Pancreas (tissue), 10 donors: ENCODE measurements at places on chromosomes 12 and 14. TPM values are rescaled to one million over a fixed set of nuclear protein-coding genes. Genes with fewer than 3 reads are reported as not detected.

- no peaks in the 10 kb centered on the region for H3K36me3 ChIP-seq
- H3K27me3 ChIP-seq: no peaks in the 10 kb centered on the region
- no peak for DNase-seq
- no peaks in the 10 kb centered on the region for H3K4me1 ChIP-seq
- no peak overlapping the region for H3K27ac ChIP-seq
These were observed 32.0 kb downstream of the ARF6 start for GRCh38 chr14:49924852-49925251.

- H3K27me3 ChIP-seq: no peaks in the 10 kb centered on the region
- DNase-seq: no peak
- H3K27ac ChIP-seq: no peak overlapping the region
- no peak overlapping the region for H3K4me3 ChIP-seq
- H3K36me3 ChIP-seq: no peaks in the 10 kb centered on the region
These were observed 35.7 kb upstream of the PNMA1 start for GRCh38 chr14:73749706-73750530.

DNA sequence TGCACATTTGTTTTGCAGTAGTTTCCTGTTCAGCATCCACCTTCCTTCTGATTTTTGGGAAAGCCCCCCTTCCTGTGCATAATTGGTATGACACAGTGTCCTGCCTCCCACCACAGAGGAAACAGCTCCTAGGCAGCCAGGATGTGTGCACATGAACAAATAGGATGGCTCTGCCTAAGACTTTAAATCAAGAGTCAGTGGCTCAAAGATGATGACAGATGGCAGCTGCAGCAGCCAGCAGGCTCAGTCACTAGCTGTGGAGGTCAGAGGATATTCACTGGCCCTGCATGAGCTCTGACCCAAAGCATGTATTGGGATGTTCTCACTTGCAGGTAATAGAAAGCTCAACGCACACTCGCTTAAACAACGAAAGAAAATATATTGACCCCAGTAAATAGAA lies 90.3 kb downstream of the KCNK10 start:
- H3K27ac ChIP-seq: no peak overlapping the region
- no peaks in the 10 kb centered on the region for H3K4me1 ChIP-seq
- H3K4me3 ChIP-seq: no peak overlapping the region
- no peak for DNase-seq
- H3K27me3 ChIP-seq: no peaks in the 10 kb centered on the region

DNA sequence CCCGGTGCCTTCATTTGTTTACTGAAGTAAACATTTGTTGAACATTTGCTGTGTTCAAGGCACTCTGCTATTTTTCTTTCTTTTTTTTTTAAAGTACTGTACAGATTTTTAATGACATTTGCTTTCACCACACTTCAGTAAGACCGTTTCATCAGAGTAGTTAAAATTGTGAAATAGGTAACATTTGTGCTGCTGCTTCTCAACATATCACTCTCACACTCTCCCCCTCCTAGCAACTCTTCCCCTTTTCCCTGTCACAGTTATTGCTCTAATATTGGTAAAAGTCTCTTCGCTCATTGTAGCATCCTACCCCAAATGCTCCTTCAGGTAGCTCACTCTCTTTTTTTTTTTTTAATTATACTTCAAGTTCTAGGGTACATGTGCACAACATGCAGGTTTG lies 49.6 kb downstream of the SRGAP1 start:
- peaks cover 24% of the 10 kb centered on the region for H3K4me1 ChIP-seq
- H3K27me3 ChIP-seq: no peaks in the 10 kb centered on the region
- DNase-seq: no peak
- H3K27ac ChIP-seq: no peak overlapping the region

GRCh38 chr14:64877846-64878245 lies 1.9 kb downstream of the SPTB start:
- no peak overlapping the region for H3K27ac ChIP-seq
- H3K4me1 ChIP-seq: no peaks in the 10 kb centered on the region
- no peak overlapping the region for H3K4me3 ChIP-seq
- no peaks in the 10 kb centered on the region for H3K36me3 ChIP-seq
- no peaks in the 10 kb centered on the region for H3K27me3 ChIP-seq

DNA sequence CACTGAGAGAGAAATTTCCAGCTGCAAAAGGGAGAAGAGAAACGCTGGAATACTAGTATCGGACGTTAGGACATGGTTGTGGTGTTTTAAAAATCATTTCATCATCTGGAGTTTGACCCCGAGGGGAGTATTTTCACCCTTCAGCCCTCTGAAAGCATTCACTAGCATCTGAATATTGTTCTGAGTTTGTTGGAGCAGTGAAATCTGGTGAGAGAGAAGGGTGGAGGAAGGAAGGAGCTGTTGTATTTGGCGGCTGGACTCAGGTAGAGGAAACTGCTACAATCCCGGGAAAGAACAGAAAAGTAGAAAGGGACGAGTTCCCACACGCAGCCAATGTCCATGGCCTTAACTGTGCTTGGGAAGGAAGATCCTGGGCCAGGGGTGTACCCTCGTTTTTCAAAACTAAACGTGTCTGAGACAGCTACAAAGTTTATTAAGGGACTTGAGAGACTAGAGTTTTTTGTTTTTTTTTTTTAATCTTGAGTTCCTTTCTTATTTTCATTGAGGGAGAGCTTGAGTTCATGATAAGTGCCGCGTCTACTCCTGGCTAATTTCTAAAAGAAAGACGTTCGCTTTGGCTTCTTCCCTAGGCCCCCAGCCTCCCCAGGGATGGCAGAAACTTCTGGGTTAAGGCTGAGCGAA lies 896 bp upstream of the CDKN1B start:
- no peaks in the 10 kb centered on the region for H3K36me3 ChIP-seq
- H3K27me3 ChIP-seq: no peaks in the 10 kb centered on the region
- peak overlapping the region; percentile 100 for H3K27ac ChIP-seq
- H3K4me3 ChIP-seq: peak overlapping the region; percentile 84

DNA sequence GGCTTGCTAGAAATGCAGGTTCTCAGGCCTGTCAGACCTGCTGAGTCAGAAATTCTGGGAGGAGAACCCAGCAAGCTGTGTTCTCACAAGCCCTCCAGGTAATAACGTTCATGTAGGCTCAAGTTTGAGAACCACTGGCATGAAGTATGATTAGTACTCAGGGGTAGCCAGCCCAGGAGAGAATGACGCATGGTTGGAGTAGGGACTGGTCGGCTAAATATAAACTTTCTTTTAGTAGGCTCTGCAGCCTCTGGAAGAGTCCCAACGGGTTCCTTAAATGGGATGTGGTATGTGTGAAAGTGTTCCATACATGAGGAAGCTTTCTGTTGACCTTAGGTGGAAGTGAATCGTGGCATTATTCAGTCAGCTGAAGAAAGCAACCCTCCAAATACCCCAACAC lies 209.3 kb downstream of the SLC41A2 start:
- H3K4me1 ChIP-seq: no peaks in the 10 kb centered on the region
- no peak overlapping the region for H3K27ac ChIP-seq
- no peak overlapping the region for H3K4me3 ChIP-seq
- no peaks in the 10 kb centered on the region for H3K36me3 ChIP-seq
- DNase-seq: no peak

DNA sequence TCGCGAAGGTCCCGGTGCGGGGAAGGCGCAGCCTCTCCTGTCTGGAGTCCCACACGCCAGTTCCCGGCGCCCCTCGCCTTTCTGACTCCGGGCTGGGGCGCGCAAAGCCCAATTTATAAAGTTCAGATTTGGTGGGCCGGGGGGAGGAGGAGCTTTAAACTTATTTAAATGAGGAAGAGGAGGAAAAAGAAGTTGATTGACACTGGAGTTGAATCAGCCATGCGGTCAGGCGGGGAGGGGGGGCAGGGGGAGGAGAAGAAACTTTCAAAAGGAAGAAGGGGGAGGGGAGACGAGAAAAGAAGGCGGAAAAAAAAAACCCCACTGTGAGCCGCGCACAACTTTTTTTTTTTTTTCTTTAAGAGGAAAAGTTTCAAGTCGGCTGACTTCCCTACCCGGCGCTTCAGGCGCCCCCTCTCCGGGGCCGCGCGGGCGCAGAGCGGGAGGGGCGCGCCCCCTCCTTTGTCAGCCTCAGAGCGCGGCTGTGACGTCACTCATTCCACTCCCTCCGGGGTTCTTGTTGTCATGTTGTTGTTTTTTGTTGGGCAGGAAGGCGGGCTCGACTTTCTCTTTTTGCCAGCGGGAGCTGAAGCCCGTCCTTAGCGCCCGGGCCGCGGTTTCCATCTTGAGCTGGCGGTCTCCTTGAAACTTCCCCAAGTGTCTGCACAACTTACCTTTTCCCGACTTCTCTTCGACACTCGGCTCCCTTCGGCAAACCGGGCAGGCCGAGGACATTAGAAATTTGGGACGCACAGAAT lies at the start of gene ZFP36L1:
Gene ZFP36L1 (minus strand): TSS at position 89 of the 755 bp plus-strand sequence. CDS start 129 bp downstream, outside the sequence.
- H3K4me1 ChIP-seq: peaks cover 4% of the 10 kb centered on the region
- peak within 1 kb of the TSS; percentile 99 for H3K27ac ChIP-seq
- no peaks in the 10 kb centered on the region for H3K27me3 ChIP-seq
- peak; percentile 94 for DNase-seq
- H3K4me3 ChIP-seq: peak within 1 kb of the TSS; percentile 76

DNA sequence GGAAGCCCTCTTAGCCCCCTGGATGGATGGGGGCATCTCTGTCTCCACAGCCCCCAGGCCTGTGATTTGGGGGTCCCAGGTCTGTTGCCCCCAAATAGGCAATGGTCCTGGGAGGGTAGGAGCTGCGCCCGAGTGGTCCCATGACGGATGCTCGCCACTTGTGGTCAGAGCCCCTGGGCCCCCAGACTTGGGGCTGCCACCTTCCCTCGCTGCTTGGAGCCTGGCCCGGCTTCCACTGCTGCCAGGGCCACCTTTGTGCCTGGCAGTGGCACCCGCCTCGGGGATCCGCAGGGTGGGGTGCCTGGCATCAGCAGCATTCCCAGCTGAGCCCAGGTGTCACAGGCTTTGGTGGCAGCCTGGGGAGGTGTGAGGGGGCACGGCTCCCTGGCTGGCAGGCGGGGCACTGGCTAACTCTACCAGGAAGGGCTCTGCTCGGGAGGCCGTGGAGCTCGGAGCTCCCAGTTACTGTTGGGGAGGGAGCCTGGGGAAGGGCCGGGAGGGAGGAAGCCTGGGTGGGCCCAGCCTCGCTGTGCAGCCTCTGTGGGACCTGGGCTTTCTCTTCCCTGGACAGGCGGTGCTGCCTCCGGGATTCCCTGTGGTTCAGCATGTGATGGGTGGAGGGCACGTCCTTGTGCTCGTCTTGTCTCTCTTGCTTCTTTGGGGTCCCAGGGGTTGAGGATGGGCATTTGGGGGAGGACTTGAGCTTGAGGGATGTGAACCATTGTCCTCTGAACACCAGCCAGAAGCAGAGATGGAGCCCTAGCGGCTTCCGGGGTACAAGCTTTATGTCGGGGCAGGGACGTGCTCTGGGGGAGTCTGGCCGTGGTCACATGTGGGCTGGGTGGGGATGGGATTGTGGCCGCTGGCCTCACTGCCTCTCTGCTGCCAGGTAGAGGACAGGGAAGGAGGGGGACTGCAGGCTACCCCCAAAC lies 5.4 kb downstream of the KIF26A start:
- no peak overlapping the region for H3K27ac ChIP-seq
- H3K4me1 ChIP-seq: no peaks in the 10 kb centered on the region
- no peak overlapping the region for H3K4me3 ChIP-seq
- DNase-seq: peak; percentile 28

GRCh38 chr12:121295116-121295745 lies 1.3 kb downstream of the CAMKK2 start:
- no peak overlapping the region for H3K27ac ChIP-seq
- no peaks in the 10 kb centered on the region for H3K36me3 ChIP-seq
- H3K4me1 ChIP-seq: peaks cover 13% of the 10 kb centered on the region
- no peaks in the 10 kb centered on the region for H3K27me3 ChIP-seq
- H3K4me3 ChIP-seq: peak overlapping the region; percentile 99
- no peak for DNase-seq

DNA sequence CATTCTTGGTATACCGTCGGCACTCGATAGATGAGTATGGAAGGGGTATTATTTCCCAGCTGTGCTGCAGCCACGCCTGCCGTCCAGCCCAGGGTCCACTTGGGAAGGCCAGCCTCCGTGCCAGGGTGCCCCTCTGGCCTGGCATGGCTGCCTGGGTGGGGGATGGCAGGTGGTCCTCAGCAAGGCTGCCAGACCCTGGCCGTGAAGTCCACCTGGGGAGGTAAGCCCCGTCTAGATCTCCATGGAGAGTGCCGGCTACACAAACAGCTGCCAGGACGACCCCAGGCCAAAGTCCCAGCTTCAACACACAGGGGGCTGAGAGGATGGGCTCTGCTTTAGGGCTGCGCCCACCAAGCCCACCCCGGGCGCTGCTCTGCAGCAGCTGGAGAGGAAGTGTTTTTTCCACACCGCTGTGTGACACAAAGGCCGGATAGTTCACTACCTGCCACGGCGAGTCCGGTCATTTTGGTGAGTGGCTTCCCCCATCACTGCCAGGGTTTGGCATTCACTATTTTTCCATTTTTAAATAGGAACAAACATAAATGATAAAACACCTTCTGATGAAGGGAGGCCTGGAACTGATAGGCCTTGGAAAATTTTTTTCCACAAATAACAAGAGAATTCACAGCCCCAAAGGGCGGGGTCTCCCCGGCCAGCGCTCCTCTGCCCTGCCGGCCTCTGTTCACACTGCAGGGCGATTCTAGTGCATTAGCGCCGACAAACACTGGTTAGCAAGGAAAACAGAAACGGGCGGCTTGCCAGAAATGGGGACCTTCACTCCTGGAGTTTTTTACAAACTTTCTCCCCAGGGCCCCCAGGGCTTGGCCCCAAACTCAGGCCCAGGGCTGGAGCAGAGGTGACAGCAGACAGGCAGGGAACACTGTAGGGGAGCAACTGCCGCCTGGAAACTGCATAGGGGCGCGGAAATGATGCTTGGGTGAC lies 161.5 kb downstream of the CALM1 start:
- H3K27ac ChIP-seq: no peak overlapping the region
- H3K36me3 ChIP-seq: no peaks in the 10 kb centered on the region
- no peaks in the 10 kb centered on the region for H3K4me1 ChIP-seq
- no peaks in the 10 kb centered on the region for H3K27me3 ChIP-seq
- no peak overlapping the region for H3K4me3 ChIP-seq

DNA sequence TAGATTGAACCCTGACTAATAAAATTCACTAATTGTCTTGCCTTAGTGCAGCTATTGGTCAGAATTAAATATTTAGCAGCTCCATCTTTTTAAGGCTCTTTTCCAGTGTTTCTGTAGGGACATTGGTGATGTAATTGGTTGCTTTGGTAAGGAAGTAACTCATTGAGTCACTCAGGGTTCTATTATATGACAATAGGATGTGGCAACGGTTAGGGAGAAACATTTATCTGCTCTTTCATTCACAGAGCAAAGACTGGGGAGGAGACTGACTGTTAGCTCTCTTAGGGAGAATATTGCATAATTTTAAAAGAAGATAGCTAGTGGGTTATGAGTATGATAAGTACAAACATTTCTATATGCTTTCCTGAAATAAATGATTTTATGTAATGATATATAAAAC lies 616.5 kb downstream of the TRHDE start:
- H3K4me3 ChIP-seq: no peak overlapping the region
- no peaks in the 10 kb centered on the region for H3K4me1 ChIP-seq
- H3K27me3 ChIP-seq: no peaks in the 10 kb centered on the region
- no peak for DNase-seq

Gene ANKRD9
- 7.6 TPM for total RNA-seq

Gene HOXC11
- total RNA-seq: not detected

Gene CPSF2
- total RNA-seq: 25.8 TPM

Gene ST8SIA1
- not detected for total RNA-seq

Gene SVOP
- total RNA-seq: 1.3 TPM
